ENCODE measurements at places on chromosomes 2 and 18.

DNA sequence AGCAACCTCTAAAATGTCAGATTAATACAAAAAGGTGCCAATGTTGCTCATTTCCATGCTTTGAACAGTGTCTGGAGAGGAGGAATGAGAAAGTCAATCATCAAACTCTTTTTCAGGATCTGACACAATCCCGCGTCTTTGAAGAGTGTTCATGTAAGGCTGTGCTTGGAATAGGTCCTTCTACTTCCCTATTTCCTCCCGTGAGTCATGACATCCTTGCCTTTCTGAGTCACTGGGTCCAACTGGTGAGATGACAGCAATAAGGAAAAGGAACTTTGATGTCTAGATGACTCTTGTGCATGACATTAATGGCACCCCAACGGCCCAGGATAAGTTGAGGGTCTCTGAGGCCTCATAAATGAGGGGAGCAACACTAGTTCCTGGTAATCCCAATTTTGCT lies 109.0 kb upstream of the CELF4 start:
- no peak for DNase-seq

GRCh38 chr2:8576525-8577167 lies 105.2 kb upstream of the ID2 start:
- DNase-seq, result no peak

- no peak for DNase-seq
These were observed 34.7 kb downstream of the RALB start for GRCh38 chr2:120287183-120288015.

DNA sequence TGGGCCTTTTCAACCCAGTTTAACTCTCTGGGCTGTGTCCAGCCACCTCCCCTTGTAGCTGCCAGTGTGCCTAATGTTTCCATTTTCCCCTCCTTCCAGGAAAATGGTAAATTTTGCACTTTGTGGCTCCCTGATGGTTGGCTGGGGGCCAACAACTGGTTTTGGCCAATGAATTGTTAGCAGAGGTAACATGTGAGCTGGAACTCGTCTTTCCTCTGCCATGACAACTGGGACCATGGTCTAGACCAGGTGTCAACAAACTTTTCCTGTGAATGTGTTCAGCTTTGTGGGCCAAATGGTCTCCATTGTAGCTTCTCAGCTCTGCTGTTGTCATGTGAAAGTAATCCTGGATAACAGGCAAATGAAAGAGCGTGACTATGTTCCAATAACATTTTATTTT lies 87.2 kb downstream of the DDX1 start:
- no peak for DNase-seq

DNA sequence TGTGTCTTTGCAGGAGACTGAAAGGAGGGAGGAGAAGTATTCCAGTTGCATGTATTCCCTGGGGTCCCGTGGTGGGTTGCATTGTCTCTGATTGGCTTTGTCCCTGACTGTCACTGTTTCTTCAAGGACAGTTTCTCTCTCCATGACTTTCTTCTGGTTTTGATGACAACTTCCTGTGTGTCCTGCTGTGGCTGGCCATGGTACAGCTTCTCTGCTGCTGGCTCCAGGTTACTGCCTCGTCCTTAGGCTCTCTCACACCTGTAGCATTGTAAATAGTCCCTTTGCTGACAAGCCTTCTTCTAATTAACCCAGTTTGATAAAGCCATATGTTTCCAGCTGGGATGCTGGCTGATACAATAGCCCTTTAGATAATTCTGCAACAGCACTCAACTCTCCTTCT lies 129.0 kb downstream of the LPIN1 start:
- no peak for DNase-seq

GRCh38 chr2:42909966-42910365 lies 117.6 kb upstream of the HAAO start:
- no peak for DNase-seq
